Upper lobe of left lung (tissue), 6 donors: ENCODE measurements at places on chromosomes 3 and 15. TPM values are rescaled to one million over a fixed set of nuclear protein-coding genes. Genes with fewer than 3 reads are reported as not detected.
A peak's percentile ranks its signal among the peaks of the same experiment; 100 is the strongest.

DNA sequence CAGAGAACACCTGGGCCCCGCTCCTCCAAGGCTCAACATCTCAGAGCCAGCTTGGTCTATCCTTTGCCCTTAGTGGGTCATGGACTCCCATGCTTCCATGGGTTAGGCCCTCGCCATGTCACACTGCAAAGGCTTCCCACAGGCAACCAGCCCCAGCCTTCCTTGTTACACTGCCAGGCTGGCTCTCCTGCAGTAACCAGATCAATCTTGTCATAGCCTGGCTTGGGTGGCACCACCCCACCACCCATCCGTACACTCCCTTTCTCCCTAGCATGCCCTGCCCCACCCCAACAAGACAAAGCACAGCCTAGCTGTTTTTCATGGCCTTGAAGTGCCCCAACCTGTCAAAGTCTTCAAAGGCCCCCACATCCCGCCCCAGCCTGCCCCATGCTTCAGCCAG lies 30.5 kb downstream of the CA12 start:
- DNase-seq = no peak

GRCh38 chr15:22224241-22224671 lies 143.9 kb downstream of the OR4M2 start:
- DNase-seq = peak; percentile 20

DNA sequence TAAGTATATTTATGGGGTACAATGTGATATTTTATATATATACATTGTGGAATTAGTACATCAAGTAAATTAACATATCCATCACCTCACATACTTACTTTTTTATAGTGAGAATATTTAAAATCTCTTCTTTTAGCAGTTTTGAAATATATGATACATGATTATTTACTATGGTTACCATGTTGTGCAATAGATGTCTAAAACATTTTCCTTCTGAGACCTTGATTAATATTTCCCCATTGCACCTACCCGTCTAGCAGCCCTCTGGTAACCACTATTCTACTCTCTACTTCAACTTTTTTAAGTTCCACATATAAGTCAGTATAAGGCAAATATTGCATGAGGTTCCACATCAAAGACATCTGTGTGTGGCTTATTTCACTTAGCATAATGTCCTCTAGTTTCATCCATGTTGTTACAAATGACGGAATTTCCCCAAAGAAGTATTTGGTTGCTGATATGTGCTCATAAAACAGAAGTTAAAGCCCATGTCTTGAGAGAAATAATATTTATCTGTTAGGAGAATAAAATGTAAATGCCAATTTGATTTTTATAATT lies 29.6 kb upstream of the NFKBIZ start:
- DNase-seq = no peak

DNA sequence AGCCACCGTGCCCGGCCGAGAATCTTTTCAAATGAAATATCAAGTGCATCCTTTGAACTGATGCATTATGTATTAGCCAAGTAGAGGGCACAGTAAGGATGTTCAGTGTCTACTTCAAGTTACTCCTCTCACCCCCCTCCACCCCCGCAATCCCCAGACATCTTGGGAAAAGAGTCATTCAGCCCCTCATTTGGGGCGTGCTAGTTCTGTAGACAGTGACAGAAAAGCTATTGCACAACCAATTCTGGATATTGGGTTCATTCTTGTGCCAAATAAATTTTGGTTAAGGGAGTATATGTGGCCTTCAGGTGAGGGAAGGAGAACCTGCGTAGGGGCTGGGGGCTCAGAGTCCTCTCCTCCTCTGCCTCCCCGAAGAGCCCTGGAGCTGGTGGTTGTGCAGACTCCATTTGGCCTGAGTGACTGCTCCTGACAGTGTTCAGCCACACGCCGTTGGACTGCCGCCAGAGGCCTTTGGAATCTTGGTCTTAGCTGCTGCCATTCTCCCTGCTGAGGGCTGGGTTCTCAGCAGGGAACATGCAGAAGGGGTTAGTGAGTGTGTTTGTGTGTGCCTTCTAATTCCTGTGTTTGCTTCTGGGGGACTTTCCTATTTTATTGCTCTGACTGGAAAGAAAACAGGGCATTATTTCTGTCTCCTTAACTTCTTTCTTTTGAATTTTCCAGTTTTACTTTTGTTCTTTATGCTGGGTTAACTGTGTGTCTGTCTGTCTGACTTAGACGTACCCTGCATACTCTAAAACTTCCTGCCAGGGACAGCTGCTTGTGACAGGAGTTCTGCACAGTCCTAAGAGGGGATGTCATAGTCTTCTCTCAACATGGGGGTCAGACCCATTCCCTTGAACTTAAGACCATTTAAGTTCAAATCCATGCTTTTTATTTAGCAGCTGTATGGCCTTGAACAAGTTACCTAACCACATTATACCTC lies 21.0 kb downstream of the RARB start:
- DNase-seq = peak; percentile 72

Gene SOX14
- not detected for total RNA-seq

DNA sequence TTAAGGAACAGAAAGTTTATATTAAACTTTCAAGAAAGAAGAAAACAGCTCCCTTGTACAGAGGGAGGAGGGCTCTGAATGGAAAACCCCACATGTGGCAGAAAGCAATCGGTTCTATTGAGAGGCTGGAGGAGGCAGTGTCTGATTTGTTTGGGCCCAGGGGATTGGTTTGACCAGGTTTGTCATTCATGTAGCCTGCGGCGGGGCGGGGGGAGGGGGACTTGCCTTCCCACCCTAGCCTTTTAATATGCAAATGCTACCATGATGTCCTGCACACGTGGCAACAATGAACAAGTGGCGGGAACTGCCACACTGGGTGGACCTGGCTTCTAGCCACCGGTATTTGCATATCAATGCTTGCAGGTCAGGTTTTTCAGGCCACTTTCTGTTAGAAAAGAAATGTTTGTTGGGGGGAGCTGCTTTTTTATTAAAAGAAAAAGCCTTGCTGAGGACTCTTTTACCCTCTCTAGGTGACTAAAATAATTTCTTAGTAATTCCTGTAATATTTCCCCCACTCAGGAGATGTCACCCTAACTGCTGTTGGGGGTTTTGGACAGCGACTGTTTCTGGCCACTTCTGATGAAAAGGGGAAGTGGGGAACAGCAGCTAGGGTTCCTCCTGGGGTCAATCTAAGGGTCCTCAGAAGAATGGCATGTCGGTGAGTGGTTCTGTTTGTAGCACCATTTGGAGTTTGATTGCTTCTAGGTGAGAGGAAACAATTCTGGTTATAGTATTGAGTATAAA lies 691.2 kb downstream of the TBL1XR1 start:
- no peak for DNase-seq

DNA sequence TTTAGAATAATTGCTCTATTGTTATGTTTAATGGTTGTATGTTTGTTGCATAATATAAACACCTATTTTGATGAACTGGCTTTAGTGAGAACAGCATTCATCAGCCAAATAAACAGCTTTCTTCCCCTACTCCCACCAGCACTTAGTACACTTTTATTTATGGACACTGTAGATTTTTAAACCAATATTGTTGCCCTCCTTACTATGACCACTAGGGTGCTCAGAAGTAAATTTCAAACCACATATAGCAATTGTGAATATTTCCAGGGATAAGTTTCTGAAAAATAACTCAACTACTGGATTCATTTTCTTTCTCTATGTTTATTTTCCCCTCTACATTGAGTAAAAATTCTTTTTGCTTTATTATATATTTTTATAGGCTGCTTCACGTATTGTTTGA lies 84.7 kb upstream of the PTX3 start:
- DNase-seq = no peak

Gene FBXO40
- not detected for total RNA-seq

DNA sequence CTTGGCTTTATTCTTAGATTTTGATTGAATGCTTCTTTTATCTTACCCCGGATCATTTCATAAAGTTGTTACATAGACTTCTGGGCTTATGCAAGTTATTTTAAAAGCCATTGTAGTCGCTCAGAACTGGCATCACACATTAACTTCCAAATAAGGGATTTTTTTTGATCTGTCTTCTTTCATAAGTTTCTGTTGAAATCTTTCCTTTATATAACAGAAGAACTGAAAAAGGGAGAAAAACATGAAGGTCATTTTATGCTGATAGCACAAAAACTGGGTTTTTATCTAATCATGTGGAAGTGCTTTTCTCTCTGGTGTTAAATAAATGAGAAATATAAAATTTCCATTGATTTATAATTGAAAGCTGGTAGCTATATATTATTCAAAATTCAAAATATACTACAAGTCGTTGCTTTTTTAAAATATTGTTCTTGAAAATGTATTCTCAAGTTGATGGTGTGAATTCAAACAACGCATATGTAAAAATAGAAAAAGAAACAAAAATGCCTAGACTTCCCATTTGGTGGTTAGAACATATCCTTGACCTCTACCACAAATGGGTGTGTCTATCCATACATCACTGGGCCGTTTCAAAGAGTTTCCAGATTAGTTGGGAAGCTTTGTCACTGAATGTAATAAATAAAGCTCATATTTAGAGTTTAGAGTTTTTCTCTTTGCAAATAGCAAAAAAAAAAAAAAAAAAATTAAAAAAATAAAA lies 258.3 kb upstream of the ZPLD1 start:
- DNase-seq = no peak

Gene UBAP1L
- 4.9 TPM for total RNA-seq

Gene TMPRSS7
- 0.39 TPM for total RNA-seq

Gene MCF2L2
- total RNA-seq = 2.0 TPM

GRCh38 chr3:153001210-153002078 lies 160.6 kb upstream of the RAP2B start:
- no peak for DNase-seq

DNA sequence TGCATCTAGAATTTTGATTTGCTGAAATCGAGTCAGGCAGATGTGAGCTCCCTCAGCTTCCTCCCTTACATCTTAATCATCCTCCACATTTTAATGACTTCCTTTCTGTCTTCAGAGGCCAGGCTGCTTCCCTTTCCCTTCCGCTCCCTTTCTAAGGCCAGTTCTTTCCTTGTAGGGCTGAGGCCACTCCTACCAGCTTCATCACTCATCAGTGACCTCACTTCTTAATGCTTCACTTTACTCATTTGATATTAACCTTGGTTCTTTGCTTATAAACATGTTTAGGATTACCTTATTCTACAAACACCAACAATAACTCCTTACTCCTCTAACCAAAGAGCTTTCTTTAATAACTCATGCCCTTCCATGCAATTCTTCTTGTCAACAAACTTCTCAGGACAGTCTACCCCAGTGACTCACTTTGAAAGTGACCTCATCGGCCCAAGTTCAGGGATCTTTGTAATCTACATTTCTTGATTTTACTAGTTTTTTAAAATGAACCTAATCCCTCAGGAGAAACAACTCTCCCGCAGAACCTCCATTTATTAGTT lies 23.9 kb downstream of the ILDR1 start:
- no peak for DNase-seq

GRCh38 chr3:177282119-177282655 lies 84.9 kb upstream of the TBL1XR1 start:
- DNase-seq = no peak

DNA sequence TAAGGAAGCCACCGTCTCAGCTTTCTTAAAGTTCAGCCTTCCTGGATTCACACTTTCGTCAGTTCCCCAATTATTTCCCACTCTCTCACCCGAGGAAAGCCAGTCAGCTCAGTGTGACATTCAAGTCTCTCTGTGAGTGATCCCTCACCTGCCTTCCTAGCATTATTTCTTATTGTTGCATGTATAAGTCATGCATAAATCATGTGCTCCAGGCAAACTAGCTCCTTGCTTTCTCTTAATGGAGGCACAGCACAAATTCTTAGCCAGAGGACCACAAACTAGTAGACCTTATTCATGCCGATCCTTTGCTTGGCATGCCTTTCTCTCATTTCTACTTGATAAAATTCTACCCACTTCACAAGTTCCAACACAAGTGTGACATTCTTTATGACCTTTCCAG lies 44.3 kb downstream of the CLDN11 start:
- no peak for DNase-seq

GRCh38 chr3:6608843-6609242 lies 252.1 kb upstream of the GRM7 start:
- no peak for DNase-seq

- DNase-seq = no peak
Measured at GRCh38 chr3:186217820-186218164, 108.9 kb upstream of the ETV5 start.

Gene SKOR1
- total RNA-seq = 0.77 TPM

DNA sequence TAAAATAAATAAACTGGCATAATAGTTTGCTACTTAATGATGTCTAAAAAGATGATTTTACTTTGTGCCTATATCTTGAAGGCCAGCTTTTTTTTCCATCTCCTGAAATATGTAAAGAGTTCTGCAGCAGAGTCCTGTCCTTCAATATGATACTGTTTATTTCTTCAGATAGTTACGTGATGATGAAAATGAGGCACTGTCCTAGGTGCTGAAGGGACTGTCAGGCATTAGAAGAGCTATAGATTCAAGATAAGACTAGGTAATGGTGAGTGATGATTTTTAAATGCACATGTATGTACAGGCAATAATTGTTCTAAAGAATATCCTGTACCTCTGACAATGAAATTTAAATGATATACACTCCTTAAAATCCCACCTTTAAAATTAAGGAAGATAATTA lies 326.9 kb upstream of the DNAJC19 start:
- DNase-seq = no peak

DNA sequence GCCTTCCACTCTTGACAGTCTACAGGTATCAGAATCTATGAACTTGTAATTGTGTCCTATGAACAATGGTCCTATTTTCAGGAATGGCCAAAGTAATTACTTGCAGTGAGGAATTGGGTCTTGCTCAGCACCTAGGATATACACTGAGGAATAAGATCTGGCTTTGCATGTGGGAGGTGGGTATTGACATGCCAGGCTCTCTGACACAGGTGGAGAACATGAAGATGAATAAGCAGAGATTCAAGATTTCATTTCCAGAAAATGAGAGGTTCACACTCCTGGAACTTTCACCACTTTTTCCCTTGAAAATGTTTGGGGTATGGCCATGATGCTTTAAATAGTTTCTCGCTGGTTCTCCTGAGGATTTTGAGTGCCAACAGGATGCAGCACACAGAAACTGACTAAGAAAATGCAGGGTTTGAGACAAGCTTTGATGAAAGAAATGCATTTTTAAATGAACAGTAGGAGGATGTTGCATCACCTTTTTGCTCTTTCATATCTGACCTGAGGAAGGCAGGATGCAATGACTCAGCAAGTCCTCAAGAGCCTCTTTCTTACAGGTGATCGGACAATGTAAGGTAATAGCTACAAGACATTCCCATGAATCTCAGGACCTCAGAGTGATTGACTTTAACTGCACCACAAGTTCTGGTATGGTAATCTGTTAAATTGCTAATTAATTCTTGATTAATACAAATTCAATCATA lies 3.7 kb downstream of the HRG start:
- no peak for DNase-seq

Gene RASGRP1
- 4.8 TPM for total RNA-seq

Gene SNTN
- 0.67 TPM for total RNA-seq

GRCh38 chr3:151630938-151631441 lies 102.7 kb upstream of the AADACL2 start:
- no peak for DNase-seq

- no peak for DNase-seq
Measured at GRCh38 chr3:194023501-194024280, 112.3 kb upstream of the HES1 start.

Gene DNAJC17
- total RNA-seq = 15.4 TPM

GRCh38 chr15:57220205-57220604 lies 156.1 kb upstream of the CGNL1 start:
- no peak for DNase-seq

GRCh38 chr3:148829926-148830325 lies 2.3 kb downstream of the CPB1 start:
- no peak for DNase-seq

- DNase-seq = no peak
Measured at GRCh38 chr3:171874251-171874681, 31.1 kb downstream of the TMEM212 start.

Gene PLA2G4E
- total RNA-seq = 0.20 TPM

Gene ADPRH
- 28.5 TPM for total RNA-seq

Gene SPINK8
- total RNA-seq = not detected
